ENCODE measurements at places on chromosomes 12 and 14.
A peak's percentile ranks its signal among the peaks of the same experiment; 100 is the strongest.

DNA sequence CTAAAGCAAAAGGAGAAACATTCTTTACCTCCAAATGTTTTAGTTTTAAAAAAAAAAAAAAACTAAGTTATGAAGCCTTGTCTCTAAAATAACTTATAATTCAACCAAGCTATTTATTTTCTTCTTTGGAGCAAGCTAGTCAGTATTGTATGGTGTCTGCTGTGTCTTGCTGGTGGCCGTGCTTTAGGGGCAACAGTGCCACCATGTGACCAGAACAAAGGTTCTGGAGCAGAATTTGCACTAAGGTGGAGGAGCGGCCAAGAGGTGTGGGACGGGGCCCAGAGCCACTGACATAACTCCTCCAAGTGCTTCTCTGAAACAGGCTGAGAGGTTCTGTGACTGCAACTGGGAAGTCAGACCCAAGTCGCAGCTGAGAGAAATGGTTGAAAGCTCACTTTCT lies 4.5 kb downstream of the FICD start:
- peak; percentile 40 for DNase-seq

DNA sequence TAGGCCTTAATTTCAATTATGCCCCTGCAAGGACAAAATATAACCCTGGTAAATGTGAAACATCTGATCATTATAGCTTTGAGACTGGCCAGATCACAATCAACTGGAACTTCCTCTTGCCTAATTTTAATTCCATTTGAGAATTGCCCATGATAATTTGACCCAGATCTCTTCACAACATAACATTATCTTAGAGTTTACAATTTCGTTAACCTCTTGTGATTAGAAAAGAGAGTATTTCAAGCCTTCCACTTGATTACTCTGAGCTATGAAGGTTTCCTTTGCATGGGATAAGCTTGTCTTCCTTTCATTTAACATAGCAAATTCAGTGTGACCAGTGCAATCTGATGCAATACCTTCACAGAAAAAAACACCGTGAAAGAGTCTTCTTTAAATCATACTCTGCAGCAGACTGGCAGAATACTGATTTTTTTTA lies 143.6 kb downstream of the DUSP6 start:
- no peak for DNase-seq

DNA sequence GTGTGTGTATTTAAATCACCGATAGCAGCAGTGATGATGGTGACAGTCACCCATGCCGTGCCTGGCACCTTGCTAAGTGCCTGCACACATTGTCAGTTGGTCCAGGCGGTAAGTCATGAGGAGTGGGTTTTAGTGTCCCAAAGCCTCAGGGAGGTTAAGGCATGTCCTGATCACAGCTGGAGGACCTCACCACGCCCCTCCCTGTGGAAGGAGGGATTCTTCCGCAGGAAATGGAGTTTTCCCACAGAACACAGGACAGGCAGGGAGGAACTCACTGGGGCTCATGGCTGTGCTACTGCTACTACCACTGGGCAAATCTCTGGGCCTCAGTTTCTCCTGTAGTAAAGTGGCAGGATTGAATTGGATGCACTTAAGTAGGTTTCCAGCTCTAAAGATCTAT lies 142.3 kb downstream of the CACNA1C start:
- DNase-seq: no peak

DNA sequence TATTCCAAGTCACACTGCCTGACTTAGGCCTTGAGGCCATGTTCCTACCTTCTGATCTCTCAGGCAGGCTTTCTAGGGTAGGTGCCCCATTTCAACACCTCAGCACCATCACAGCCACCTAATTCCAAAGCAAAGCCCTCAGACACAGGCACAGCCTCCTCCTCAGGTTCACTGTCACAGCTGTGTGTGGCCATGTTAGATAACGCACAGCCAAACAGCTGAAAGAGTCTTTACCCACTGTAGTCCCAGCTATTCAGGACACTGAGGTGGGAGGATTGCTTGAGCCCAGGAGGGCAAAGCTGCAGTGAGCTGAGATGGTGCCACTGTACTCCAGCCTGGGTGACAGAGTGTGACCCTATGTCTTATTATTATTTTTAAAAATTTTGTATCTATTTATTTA lies 7.3 kb upstream of the TMEM229B start:
- DNase-seq: no peak

DNA sequence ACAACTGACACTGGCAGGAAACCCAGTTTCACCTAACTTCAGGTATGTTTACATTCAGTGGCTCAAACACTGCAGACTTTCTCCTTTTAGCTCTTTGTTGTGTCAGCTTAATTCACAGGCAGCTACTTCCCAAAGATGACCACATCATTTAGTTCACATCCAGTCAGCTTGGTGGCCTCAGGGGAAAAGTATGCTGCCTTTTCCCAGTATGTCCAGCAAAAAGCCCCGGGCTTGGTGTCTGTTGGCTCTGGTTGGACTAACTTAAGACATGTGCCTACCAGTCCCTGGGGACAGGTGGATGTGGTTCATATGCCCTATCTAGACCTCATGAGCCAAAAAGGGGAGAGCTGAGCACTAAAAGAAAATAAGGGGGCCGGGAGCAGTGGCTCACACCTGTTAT lies 56.4 kb downstream of the GOLGA5 start:
- no peak for DNase-seq
